Stimulated activated CD4-positive, alpha-beta T cell treated with anti-CD3 and anti-CD28 coated beads, Interleukin-4, amount 100 ng/mL, for 48 hours (primary cell): ENCODE measurements at places on chromosomes 5 and 9.

DNA sequence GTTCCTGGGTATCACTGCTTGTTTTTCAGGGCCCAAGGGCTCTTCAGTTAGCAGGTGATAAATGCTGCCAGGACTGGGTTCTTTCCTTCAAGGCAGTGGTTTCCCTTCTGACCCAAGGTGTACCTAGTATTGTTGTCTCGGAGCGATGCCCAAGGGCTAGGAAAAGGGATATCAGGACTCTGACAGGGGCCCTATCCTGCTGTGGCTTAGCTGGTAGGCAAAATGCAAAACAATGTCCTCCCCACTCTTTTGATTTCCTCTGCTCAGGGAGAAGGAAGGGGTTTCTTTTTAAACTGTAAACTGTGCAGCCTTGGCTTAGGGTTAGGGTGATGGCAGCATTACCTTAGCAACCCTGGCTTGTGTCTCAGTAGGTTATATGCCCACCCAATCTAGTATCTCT, 508.8 kb upstream of the CTNND2 start:
- DNase-seq: no peak

- DNase-seq: no peak
These were observed 470.6 kb downstream of the CCDC171 start for GRCh38 chr9:16023446-16023845.

- no peak for DNase-seq
These were observed 112.7 kb downstream of the SMC2 start for GRCh38 chr9:104206766-104207165.

DNA sequence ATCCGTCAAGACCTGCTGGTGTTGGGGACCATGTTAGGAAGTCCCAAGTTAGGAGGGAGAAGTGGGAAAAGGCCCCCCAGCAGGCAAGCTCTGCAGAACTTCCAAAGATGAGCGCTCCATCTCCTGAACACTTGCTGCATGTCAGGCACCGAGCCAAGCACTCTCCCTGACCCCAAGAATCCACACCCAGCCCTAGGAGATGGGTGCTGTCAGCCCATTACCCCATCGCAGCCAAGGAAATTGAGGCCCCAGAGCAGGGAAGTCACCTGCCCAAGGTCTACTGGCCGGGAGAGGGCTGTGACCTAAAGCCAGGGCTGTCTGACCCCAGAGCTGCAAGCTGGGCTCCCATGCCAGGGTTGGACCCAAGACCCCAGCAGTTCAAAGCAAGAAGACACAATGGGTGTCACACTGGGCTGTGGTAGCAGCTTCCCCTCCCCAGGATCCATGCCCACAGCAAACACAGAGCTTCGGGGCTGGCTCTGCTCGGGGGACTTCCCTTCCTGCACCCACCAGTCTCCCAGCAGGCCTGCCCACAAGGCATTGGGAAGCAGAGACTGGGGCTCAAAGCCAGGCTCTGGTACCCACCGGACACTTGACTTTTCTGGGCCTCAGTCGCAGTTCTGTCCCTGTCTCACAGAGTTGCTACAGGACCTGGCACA, 13.5 kb downstream of the EEIG1 start:
- no peak for DNase-seq

DNA sequence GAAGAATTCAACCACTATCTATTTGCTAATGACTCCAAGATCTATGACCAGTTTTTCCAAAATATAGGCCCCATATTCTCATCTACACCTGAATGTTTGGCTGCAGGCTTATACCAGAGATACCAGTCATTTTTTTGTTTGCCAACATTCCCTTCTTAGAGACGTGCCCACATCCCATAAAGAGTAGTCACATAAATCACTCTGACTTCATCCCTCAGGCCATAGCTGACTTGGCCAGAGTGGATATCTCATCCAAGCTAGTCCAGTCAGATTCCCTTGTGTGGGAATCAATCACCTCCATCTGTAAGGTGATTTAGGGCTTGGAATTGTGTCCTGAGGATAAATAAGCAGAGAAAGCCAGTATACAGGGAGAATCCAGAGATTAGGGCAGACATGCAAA, 124.3 kb upstream of the SLC24A2 start:
- no peak for DNase-seq

DNA sequence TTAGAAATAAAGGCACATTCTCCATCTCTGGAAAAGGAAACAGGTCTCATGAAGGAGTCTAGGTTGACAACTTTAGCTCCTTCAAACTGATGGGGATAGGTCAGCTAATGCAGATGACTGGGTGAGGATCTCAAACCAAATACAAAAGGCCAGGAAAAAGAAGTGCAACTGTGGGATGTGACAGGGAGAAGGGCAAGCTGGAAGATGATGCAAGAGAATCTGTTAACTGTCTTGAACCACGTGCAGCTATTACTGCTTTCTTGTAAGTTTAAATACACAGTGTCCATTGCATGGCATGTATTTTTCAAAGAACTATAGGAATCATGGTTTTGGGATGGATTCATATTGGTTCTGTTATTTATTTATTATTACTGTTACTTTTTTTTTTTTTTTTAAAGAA, 331.8 kb downstream of the NDUFS4 start:
- DNase-seq: no peak

DNA sequence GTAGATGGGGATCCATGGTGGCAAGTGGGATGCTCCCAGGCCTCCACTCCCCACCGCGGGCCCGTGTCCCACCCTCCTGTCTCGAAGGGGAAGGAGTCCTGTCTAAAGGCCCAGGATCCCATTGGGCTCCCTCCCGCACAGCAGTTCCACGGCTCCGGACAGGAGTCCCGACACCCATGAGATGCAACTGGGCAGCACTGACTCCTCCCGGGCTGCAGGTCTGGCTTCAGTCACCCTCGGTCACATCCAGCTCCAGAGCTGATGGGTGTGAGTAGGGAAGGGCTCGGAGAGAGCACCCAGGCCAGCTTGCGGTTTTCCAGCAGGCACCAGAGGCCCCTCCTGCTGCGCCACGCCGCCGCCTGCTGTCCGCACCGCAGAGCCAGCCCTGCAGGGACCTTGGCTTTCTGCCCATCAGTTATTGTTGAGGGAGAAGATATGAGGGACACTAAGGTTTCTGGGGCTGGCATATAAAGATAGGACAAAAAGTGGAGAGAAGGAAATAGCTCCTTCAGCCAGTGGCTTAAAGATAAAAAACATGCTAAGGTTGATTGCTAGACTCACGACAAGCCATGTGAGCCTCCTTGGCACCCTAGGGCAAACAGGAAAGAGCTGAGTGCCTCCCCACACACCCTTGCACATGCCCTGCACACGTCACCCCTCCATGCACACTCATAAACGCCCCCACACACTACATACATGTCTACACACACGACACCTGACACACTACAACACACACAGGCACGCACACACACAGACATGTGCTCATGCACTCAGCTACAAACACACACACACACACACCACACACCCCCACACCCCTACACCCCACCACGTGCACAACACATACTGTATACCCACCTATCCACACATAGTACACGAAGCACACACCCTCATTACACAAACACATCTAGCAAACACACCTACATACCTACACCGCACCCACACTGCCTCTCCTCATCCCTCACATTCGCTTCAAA, 79.0 kb downstream of the AK8 start:
- no peak for DNase-seq

DNA sequence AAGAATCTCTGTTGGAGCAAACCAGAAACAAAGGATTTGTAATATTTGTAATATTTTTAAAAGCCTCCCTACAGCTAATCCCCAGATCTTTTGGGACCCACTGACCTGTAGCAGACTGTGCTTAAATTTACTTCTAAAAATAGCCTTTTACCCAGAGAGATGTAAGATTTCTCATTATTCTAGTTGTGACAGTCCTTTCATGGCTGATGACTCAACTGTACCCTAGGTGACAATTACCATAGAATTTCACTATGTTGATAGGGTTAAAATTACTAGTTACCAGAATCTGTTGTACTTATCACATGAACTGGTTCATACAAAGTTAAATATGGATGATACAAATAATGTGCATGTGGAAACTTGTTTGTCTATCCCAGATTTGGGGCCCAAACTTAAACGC, 543.9 kb upstream of the SEMA6A start:
- DNase-seq: no peak

- no peak for DNase-seq
These were observed 25.2 kb downstream of the NDUFS6 start for GRCh38 chr5:1826235-1826980.

DNA sequence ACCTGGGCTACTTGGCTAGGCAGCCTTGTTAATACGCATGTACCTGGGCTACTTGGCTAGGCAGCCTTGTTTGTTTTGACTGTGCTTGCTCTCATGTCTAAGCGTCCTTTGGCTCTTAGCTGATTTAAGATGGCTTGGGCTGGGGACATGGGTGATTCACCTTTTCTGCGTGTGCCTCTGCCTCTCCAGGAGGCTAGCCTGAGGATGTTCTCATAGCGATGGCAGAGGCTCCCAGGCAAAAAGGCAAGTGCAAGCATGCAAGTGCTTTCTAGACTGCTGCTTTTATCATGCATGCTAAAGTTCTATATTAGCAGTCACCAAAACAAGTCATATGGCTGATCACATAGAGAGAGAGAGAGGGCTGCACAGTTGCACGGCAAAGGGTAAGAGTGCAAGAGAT, 300.5 kb downstream of the IRX1 start:
- DNase-seq: no peak

DNA sequence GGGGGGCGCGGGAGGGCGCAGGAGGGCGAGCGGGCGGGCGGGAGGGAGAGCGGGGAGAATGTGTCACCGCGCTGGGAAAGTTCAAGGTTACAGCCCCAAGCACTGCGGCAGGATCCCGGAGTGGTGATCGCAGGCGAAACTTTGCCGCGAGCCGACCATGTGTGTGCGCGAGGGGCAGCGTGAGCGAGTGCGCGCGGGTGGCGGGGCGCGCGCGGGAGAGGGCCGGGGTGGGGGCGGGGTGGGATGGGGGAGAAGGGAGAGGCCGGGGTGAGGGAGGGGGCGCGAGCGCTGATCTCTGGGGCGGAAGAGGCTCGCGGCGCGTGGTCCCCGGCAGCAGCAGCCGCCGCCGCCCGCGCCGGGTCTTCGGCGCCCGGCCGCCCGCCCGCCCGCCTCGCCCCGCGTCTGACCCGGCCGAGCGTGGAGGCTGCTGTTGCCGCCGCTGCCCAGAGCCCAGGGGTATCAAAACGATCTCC, at the start of gene NFIB:
NFIB (minus strand) TSS at position 191 of the 473 bp plus-strand sequence. CDS start 630 bp downstream, outside the sequence.
- DNase-seq: no peak

DNA sequence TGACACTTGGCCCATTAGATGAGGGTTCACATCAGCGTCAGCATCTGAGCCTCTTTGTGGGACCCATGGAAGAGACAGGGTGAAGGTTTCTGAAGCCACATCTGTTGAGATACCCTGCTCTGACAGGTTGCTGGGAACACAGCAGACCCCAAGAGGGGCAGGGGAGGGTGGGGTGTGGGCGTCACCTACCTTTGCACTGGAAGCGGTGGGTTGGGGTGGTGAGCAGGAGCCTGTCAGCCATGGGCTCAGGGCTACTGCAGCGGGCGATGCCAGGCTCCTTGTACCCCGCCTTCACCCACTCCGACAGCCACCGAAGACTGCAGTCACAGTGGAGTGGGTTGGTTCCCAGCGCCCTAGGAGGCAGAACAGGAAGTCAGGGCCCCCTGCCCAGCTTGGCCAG, 131.5 kb upstream of the PANK3 start:
- DNase-seq: no peak

- DNase-seq: no peak
These were observed 400 bp downstream of the KDM4C start for GRCh38 chr9:6758248-6758497.

DNA sequence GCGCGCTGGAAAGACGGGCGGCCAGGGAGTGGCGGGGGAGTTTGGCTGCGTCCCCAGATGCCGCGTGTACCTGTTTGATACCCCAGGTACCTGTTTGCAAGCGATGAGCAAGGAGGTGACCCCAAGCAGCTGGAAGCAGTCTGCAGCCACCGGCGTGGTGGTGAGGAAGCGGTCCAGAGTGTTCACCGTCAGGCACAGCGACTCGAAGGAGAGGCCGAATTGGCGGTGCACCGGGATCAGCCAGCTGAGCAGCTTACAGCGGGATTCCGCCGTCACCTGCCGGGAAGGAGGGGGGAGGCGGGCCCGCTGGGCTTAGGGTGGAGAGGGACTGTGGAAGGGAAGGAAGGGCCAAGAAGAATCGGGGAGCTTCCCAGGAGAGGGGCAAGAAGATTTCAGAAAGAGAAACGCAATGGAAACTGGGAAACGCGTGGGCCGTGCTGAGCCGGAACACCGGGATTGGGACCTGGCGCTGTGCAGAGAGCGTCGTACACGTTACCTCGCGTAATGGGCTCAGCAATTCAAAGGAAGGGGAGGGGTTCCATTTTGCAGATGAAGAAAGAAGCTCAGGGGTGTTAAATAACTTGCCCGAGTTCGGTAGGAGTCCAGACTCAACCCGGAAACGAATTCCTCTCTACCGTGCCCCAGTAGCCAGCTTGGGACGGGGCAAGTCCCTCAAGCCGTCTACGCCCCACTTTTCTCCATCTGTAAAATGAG, 980 bp downstream of the CCNO start:
- no peak for DNase-seq

- DNase-seq: no peak
These were observed 9.6 kb upstream of the ETF1 start for GRCh38 chr5:138552657-138553056.

DNA sequence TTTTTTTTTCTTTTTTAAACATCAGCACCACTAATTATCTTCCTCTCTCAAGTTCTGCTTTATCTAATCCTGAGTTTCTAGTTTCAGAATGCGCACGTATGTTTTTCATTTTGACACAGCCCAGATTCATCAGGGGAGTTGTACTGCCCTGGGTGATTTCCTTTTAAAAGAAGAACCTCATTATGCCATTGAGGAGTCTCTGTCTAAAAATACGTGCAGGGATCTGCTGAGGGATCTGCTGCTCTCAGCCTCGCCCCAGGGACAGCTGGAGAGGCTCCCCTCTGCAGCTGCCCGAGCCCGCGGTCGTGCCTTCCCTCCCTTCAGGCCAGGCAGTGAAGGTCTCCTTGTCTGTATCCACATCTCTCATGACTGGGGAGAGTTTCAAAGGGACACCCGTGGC, 273.1 kb downstream of the ARHGEF28 start:
- DNase-seq: no peak

- DNase-seq: no peak
These were observed 110.3 kb upstream of the TBC1D2 start for GRCh38 chr9:98365781-98366180.

GRCh38 chr5:176660530-176660859, 13.2 kb downstream of the TSPAN17 start:
- DNase-seq: no peak

- DNase-seq: no peak
These were observed 180.9 kb downstream of the MAPKAP1 start for GRCh38 chr9:125525921-125526631.

GRCh38 chr5:142275496-142275895, 49.3 kb downstream of the SPRY4 start:
- DNase-seq: no peak

GRCh38 chr5:128965638-128966302, 482 bp downstream of the SLC27A6 start:
- no peak for DNase-seq

DNA sequence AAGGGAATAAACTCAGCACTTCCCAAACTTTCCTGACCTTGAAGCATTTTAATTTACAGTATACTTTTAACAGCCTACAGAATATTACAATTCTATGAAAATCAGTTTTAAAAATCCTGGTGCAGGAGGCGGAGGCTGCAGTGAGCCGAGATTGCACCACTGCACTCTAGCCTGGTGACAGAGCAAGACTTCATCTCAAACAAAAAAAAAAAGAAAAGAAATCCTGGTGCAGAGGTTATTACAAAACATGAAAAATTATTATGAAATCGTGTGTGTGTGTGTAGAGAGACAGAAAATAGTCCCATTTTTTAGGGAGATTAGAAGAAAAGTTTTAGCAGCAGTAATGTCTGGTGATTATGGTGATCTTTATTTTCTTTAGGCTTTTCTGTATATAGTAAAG, 26.9 kb downstream of the GOLPH3 start:
- DNase-seq: no peak
